ENCODE measurements at places on chromosomes 12 and 14.

GRCh38 chr12:131923260-131923659 is 5.8 kb upstream of the PUS1 start:
- peak; percentile 25 for DNase-seq

- no peak for DNase-seq
These were observed 111.8 kb downstream of the PLEKHG7 start for GRCh38 chr12:92814584-92814983.

DNA sequence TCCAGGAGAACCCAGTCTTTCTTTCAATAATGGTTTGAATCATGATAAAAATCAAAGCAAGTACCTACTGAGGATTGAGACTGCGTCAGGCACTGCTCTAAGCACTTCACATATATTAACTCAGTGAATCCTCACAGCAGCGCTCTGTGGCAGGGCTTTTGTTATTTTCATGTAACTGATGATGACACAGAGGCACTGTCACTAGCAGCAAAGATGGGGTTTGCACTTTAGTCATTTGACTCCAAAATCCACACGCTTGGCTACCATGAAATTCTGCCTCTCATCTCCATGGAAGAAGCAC is 98.8 kb upstream of the GSC start:
- DNase-seq = no peak

DNA sequence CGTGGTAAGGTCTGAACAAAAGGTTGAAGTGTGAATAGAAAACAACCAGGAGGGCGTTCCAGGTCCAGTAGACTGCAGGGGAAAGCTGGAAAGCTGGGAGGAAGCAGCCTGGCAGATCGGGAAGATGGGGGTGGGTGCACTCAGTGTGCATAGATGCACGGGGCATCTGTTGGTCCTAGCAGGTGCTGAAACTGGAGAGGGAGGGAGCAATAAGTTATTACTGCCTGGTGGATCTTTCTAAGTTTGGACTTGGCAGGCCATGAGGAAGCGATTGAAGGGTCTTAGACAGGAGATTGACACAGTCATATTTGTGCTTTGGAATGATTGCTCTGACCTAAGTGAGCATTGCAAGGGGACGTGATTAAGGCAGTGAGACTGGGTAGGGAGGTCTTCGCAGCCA is 194.4 kb downstream of the EFCAB11 start:
- peak; percentile 58 for DNase-seq

DNA sequence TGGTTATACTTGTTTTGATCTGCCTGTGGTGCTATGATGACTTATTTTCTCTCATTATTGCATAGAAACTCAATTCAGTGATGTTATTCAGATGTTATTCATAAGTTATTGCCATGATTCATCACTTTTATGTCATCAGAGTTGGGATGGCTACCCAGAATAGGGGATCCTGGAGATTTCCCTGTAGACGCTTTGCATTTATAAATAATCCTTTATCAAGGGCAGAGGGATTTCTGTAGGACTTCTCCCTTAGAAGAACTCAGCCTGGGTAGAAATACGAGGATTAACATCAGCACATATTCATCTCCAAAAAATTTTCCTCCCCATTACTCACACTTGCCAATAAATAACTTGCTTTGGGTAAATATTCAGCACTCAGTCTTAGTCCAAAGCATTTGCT is 4.9 kb downstream of the GPRC5A start:
- DNase-seq = no peak

GRCh38 chr14:93029911-93030508 is 85.7 kb downstream of the ITPK1 start:
- no peak for DNase-seq

DNA sequence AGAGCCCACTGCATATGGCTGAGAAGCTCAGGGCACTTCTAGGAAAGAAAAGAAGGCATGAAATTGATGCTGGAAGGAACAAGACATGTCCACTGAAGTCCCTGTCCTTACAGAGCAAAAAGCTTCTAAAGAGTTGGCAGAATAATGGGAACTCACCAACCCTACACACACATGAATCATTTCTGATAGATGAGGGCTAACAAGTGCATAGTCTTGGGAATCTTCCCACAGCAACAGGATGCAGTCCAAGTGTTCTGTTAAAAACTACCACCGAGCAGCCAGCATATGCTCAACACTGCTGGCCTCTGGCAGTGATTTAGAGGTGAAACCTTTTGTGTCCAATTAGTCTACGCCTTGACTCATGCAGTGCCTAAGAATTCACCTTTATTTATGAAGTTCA is 44.8 kb downstream of the RHOJ start:
- DNase-seq = no peak

DNA sequence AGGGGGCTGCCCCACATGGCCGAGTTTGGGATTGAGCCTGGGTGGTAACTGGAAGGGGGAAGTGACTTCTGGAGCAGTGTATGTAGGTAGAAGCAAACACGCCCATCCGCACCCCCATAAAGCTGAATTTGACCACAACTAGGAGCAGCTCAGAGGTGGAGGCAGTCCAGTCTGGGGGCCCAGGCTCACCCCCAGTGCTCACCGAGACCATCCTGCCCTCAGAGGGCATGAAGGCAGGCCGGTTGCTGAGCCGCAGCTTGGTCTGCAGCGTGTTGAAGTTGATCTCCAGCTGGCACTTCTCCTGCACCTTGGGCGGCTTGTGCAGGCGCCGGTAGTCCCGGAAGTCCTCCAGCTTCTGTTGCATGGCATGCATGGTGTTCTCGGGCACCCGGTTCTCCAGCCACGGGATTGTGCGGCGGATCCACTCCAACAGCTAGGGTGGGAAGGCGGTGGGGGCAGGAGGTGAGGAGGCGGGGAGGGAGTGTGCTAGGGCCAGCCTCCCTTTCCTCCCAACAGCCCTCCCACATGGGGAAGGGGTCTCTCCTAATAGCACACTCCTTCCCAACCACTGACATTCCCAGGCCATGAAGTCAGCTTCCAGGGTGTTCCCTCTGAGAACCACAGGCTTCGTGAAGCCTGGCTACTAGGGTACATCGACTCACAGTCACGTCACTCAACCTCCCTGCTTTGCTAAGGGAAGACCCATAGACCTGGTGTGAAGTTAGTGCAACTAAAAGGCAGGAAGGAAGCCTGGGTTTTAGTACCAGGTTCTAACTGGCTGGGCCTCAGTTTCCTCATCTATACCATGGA is 87.0 kb downstream of the ACTN1 start:
- DNase-seq = no peak

- no peak for DNase-seq
These were observed 225.6 kb upstream of the ARID2 start for GRCh38 chr12:45503899-45504298.

DNA sequence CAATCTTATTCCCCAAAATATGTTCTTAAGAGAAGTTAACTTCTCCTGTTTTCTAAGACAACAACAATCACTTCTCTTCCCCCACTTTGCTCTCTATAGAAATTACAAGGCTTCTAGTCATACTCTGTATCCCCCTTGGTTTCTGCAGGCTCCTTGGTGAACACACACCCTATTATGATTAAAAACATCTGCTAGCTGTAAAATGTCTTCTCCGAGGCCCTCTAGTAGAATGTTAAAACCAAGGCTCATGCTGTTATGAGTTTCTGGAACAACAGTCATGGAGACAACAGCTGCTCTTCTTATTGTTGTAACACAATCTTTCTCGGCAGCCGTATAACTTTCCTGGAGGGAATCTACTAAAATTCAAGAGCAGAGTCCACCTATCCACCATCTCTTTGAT is 397.5 kb upstream of the CCDC196 start:
- peak; percentile 66 for DNase-seq
